ENCODE measurements at places on chromosomes 3 and 15.
A peak's percentile ranks its signal among the peaks of the same experiment; 100 is the strongest.

DNA sequence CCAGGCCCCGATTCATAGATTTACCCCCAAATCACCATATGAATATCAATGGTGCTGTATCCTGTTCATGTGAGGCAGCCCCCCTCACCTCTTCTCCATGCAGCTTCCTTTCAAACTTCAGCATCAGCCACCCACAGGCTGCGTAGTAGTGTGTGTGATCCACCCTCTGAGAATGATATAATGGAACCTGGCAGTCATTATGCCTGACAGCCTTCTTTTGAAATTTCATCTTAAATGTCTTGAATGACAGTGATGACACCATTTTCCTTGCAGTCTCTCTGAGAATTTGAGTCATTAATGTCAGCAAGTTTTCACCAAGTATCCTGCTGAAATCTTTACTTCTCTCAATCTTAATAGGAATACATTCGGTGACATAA lies 3.5 kb upstream of the CLRN1 start:
- DNase-seq: no peak

DNA sequence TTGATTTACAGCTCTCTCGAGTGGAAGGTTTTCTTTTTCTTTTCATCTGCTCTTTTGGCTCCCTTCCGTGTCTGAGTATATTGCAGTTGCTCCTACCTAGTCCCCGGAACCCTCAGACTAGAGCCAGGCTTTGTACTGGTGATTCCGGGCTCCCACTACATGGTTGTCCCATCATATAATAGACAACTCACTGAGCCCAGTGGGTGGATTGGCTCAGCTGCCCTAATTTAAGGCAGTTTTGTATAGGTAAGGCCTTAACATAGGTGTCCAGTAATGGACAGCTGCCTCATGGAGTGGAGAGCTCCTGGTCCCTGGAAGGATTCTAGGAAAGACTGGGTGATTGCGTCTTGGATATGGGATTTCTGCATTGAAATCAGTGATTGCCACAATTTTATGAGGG lies 58.0 kb downstream of the KY start:
- no peak for DNase-seq

DNA sequence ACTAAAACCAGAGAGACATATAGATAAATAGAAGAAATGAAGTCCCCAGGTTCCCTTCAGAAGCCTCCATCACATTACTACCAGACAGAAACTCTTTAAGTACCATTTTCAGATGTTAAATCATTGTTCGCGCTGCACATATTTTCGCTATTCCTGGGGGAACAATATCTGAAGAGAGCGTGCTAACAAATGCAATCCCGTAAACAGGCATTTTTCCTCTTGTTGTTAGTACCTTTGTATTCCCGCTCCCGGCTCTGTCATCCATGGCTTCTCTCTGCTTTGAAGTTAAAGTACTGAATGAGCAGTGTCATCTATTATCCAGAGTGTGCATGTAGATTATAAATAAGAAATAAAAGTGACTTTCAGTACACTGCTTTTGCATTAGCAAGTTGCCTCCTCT lies 412.3 kb downstream of the FOXP1 start:
- no peak for DNase-seq

DNA sequence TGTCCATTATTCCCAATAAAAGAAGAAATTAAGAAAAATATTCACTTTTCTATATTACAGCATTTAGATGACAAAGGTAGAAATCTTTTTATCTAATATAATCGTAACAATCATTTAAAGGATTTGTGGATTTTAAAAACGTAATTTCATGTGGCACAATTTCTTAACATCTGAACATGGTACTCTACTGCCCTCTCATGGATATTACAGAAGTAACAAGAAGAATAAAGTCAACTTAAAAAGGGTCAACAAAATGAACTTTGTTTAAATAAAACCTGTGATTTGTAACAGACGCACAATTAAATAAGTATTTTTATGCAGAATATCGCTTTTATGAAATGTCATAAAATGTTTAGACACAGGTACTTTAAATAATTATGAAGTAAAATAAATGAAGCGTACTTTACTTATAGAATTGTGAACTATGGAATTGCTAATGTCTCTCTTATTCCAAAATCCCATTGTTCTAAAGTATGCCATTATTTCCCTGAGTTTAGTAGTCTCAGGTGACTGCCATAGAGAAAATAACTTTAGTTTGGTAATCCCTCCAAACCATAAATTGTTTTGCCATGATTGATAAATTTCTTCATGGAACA lies 366.8 kb upstream of the ZNF385D start:
- no peak for DNase-seq

GRCh38 chr15:100200287-100200880 lies 141.4 kb downstream of the ADAMTS17 start:
- no peak for DNase-seq

- no peak for DNase-seq
These were observed 171.0 kb upstream of the NECTIN3 start for GRCh38 chr3:110900576-110900975.

- no peak for DNase-seq
These were observed 55.0 kb upstream of the CHD2 start for GRCh38 chr15:92845126-92845508.

GRCh38 chr3:192207239-192207638 lies 520.1 kb downstream of the FGF12 start:
- no peak for DNase-seq

DNA sequence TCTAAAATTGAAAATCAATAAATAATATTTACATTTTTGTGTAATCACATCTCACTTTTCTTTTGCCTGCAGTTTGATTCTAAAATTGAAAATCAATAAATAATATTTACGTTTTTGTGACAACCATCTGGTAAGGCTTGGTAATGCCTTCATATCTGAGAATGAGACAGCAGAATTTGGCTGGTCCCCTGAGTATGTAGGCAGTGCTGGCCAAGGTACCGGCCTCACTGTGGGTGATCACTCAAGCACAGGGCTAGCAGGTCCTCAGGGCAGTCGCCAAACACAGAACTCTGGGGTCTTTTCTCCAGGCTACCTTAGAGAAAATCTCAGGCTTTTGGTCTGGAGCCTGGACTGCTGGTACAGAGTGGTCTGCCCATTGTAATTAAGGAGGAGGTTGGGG lies 26.2 kb downstream of the RTP3 start:
- no peak for DNase-seq

GRCh38 chr3:99731499-99731898 lies 86.2 kb upstream of the CMSS1 start:
- DNase-seq: no peak

- no peak for DNase-seq
These were observed 76.8 kb downstream of the BDH1 start for GRCh38 chr3:197478746-197479668.

DNA sequence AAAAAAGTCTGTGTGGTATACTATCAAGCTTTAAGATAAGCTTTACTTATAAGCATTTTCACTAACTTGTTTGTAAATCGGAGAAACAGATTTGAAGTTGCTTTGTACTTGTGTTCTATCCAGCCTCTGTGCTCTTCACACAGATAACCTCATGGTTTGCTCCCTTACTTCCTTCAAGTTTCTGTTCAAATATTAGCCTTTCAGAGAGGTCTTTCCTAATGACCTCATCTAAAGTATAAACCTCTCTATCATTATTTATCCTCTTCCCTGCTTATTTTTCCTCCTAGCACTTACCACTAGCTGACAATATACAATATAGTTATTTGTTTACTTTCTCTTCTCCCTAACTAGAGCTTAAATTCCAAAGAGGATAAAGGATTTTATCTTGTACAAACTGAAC lies 180.0 kb downstream of the CBLB start:
- DNase-seq: no peak

- DNase-seq: peak; percentile 0
These were observed 145.8 kb downstream of the TPRA1 start for GRCh38 chr3:127444761-127445160.

All from activated naive CD8-positive, alpha-beta T cell treated with anti-CD3 and anti-CD28 coated beads, Interleukin-2, amount 10 ng/mL, durations not matched to agents 7 days and 5 days (primary cell).